ENCODE measurements at places on chromosomes 5 and 9.

DNA sequence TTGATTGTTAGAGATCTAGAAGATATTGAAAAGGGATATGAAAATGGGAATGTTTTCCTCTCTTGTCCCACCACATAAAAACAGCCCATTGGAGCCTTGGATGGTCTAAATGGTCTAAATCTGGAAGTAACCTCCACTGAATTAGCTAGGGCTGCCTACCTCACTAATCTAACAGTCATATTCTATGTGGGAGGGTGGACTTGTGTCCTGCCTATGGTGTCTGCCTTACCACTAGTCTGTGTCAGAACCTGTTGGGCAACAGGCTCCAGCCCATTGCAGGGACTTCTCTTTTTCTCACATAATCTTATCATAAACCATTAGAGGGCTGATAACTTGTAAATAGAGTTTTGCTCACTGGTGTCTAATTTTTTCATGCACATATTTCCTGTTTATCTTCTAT is 548.8 kb upstream of the CDH18 start:
- DNase-seq, result no peak

- no peak for DNase-seq
Measured at GRCh38 chr9:129655154-129655553, 10.3 kb upstream of the PRRX2 start.

DNA sequence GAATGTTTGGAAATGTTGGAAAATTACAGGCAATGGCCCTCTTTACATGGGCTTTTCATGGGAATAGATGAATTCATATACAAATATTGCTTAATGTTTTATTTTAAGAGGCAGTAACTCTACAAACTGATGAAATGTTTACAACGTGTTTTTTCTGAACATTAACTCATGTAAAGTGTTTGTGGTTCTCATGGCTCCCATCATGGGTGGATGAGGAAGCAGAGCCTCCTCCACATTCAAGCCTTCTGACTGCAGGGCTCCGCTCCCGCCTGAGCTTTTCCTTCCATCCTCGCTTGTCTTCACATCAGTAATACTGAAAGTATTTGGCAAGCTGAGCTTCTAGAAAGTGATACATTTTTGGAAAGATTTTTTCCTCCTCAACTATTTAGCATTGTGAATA is 204.2 kb downstream of the ARHGAP26 start:
- no peak for DNase-seq

DNA sequence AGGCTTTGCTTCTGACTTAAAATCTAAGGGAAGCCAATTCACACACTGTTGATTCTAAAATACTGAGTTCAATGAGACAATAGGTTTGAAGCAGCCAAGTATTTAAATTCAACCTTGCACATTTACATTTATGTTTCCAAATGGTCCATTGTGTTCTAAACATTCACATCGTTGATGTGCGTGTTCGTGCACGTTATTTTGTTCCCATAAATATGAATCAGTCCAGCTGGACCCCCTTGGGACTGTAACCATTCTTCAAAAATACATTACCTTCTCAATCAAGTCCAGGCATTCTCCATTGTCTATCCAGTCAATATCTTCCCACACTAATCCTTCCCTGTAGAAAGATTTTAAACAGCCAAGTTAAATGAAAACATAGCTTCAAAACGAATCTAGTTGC is 146.4 kb upstream of the RETREG1 start:
- DNase-seq, result no peak

DNA sequence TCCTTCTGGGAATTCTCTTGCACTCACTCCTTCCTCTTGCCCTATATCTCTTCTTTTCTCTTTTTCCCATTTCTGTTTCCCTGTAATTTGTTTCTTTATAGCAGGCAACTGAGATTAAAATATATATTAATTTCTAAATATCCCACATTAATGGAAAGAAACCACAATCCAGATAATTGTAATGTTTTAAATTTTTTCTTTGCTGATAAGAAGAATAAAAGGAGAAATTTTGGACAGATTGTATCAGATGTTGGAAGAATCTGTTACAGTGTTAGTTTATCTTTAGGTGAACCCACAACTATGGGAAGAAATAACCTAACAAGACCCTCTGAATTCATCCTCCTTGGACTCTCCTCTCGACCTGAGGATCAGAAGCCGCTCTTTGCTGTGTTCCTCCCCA is at the start of gene OR1L1:
Gene OR1L1, plus strand, starts transcription at position 301 of the 400 bp plus-strand sequence. Its CDS starts 0 bp downstream, at position 301.
- no peak for DNase-seq

DNA sequence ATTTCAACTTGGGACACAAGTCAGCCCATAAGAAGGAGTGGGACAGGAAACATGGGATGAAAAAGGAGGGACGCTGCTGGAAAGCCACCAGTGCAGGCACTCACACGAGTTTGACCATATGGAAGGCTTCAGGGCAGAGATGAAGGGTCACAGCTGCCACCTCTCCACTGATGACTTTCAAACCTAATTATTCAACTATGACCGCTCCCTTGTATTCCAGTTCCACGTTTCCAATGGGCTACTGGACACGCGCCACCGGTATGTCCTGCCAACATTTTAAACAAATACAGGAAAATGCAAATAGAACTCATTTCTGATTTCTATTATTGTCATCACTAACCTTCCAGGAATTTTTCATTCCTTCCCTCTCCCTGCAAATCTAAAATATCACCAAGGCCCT is 134.7 kb downstream of the SLC1A3 start:
- DNase-seq, result no peak

- no peak for DNase-seq
Measured at GRCh38 chr5:31553863-31554262, 21.8 kb downstream of the C5orf22 start.

DNA sequence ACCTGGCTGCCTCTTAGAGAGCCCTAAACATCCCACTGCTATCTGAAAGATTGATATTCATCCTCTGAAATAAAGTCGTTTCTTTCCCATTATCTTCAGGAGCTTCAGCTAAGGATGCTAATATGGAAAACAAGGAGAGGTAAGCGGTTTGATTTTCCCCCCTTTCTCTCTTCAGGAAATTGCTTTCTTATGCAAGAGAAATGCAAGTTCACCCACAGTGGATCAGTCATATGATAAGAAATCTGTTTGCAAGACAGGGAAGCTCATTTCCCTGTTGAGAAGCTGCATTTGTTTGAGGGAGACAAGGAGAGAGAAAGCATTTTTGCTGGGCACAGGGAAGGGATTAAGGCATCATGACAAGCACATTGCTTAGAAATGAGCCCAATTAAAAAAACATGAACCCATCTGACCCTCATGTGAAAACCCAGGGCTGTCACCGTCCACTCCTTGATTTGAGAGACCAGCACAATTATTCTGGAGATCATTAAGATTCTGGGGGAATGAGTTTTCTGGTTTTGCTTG is 53.7 kb upstream of the BOD1 start:
- peak; percentile 77 for DNase-seq
